Osteoblast (primary cell): ENCODE measurements at places on chromosomes 5 and 9. TPM values are rescaled to one million over a fixed set of nuclear protein-coding genes. Genes with fewer than 3 reads are reported as not detected.

- peak; percentile 10 for DNase-seq
Observed at GRCh38 chr9:9615086-9615485, 997.7 kb downstream of the PTPRD start.

DNA sequence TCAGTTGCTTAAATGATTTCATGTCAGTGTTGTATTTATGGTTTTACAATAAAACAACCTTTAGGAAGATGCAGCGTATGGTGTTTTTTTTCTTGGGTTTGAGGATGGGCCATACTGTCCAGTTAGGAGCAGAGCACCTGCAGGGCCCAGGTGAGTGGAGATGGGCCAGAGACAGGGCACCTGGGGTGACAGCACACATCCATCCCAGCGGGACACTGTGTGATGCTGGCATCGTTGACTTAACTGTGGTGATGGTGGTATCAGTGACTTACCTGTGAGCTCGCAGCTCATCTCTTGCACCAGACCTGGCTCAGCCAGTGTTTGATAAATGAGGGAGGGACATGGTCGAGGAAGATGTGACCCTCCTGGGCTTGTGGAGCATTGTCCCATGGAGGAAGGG, 21.6 kb downstream of the AMBP start:
- DNase-seq: no peak

The F12 gene
- not detected in 2 replicates for total RNA-seq

The SLC25A25 gene
- 9.7 and 13.4 TPM in 2 replicates for total RNA-seq

The FYB1 gene
- total RNA-seq: under 0.01 TPM in 1 of 2 replicates, not detected in the other

The PDGFRB gene
- 531 and 567 TPM in 2 replicates for total RNA-seq
